Substantia nigra (tissue), 51 donors: ENCODE measurements at places on chromosomes 4 and X.

- DNase-seq: no peak
Observed at GRCh38 chr4:41678086-41678816, 70.3 kb downstream of the PHOX2B start.

GRCh38 chrX:118761939-118762707 lies 34.7 kb downstream of the IL13RA1 start:
- DNase-seq: no peak

- no peak for DNase-seq
Observed at GRCh38 chr4:337932-338758, 531 bp downstream of the ZNF141 start.

DNA sequence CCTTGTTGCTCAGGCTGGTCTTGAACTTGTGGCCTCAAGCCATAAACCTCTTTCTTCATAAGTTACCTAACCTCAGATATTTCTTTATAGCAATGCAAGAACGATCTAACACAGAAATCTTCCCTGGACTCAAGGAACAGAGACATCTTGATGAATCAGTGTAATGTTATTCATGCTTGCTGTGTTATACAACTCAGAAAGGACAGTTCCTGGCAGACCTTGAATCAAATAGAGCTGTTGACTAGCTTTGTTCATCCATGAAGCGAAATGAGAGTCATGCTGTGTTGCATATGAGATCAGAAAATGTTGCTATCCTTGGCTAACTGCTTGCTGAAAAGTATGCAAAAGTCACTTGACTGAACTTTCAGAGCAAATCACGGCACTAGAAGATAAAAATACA lies 72.6 kb upstream of the ARHGAP24 start:
- DNase-seq: no peak

DNA sequence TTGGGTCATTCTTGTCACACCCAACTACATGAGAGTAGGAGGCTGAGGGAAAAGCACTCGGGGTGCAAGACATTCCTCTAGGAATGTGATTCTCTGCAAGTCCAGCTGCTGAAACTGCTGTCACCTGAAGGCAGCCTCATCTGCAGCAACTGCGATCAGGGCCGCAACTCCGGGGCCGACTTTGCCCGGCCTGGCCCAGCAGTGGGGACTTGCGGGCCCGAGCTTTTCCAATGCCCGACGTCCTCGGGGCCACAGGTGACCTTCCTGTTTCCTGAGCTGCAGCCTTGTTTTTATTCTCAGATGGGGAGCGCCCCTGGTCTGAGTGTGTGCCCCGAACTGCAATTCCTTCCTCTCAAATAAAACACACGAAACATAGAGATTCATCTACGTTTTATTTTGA lies 104.7 kb upstream of the NKX1-1 start:
- DNase-seq: no peak

DNA sequence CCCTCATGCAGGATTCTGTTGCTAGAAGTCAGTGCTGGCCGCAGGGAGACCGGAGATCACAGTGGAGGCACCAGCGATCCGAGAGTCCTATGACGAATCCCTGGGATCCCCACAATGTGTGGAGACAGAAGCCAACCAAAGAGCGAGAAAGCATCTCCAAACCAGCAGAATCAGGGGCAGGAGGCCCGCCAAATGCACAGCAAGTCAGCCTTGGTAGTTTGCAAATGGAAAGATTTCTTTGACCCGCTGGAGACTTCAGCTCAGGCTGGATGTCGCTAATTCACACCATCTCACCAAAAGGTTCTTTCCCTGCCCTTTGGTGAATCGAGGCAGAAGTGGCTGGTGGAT lies 505 bp upstream of the PKD2 start:
- no peak for DNase-seq

DNA sequence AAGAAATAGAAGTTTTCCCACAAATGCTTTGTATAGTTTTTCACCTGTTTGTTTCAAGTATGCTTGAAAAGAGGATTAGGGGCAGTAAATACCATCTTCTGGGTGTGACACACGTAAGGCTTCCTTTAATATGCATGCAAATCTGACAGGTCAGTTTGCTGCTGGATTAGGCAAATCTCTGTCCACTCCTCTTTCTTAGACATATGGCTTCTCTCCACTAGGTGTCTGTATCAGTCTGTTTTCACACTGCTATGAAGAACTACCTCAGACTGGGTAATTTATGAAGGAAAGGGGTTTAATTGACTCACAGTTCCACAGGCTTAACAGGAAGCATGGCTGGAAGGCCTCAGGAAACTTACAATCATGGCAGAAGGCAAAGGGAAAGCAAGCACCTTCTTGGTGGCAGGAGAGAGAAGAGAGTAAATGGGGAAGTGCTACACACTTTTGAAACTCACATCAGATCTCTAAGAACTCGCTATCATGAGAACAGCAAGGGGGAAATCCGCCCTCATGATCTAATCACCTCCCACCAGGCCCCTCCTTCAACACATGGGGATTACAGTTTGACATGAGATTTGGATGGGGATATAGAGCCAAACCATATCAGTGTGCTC lies 66.9 kb downstream of the TAB3 start:
- no peak for DNase-seq

DNA sequence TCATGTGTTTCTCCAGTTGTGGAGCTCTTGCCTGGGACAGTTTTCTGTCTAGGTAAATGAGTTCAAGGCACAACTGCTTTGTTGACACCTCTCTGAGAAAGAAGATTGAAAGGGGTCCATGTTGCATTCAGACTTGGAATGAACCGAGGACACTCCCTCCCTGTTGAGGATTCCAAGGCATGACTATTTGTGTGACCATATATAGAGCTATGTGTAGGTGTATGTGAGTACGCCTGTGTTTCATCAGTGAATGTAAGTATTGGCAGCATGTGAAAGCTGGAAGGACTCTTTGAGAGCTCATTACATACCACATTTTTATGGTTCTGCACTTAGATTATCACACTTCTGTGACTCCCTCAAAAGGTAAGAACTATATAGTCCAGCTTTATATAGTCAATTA lies 3.4 kb downstream of the HEPH start:
- no peak for DNase-seq

DNA sequence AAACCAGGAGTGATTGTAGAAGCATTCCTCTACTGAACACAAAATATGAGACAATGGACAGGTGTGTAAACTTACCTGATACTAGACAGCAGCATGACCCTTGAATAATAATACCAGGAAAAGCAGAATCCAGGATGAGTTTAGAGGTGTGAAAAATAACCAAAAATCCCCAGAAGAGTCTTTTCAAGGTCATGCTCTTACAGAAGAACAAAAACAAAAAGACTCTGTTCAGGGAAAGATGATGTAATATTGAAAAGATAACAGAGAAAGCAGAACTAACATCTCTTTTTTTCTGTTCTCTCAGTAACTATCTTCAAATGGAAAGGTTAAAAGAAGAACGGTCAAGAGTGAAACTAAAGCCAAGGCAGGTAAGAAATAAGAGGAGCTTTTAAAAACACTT lies 14.0 kb upstream of the ARHGAP10 start:
- no peak for DNase-seq

- DNase-seq: peak; percentile 28
Observed at GRCh38 chr4:38062088-38062775, 102.0 kb downstream of the PTTG2 start.

GRCh38 chr4:150250293-150250997 lies 172.2 kb downstream of the DCLK2 start:
- no peak for DNase-seq

GRCh38 chr4:155450676-155451075 lies 73.9 kb upstream of the MAP9 start:
- DNase-seq: no peak

DNA sequence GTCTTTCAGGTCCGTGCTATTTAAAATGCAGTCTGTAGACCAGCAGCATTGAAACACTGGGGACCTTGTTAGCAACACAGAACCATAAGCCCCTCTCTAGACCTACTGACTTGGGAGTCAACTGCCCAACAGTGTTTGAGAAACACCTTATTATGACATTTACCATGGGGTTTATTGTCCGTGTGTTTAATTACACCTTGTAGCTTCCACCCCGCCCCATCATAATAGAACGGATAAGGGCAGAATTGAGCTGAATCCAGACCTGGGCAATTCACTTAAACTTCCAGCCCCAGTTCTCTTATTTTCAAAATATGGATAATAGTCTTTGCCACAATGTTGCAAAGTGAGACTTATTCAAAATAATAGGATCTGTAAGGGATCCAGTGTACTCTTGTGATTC lies 30.6 kb upstream of the CLNK start:
- no peak for DNase-seq

GRCh38 chr4:8330821-8331574 lies 61.4 kb downstream of the HTRA3 start:
- DNase-seq: peak; percentile 24

- DNase-seq: no peak
Observed at GRCh38 chrX:71118985-71119535, 664 bp downstream of the MED12 start.

DNA sequence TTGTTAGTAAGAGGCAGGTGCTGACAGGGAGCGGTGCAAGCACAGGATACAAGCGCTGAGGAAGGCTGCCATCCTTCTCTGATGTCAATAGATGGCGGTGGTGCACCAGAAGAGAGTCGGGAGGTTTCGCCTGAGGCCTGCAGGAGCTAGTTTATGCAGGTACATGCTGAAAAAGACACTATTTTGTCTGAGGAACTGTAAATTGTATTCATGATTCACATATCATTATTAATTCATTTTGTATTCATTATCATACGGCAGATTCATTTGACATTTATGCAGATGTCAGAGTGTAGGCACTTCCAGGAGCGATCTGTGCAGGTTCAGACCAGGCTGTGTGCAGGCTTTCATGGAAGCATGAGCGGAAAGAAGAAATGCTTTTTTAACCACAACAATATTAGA lies 824.0 kb downstream of the STIM2 start:
- DNase-seq: peak; percentile 6

GRCh38 chr4:162659716-162660115 lies 495.9 kb upstream of the FSTL5 start:
- DNase-seq: no peak

- no peak for DNase-seq
Observed at GRCh38 chr4:80336582-80336981, 1.1 kb downstream of the CFAP299 start.

GRCh38 chrX:30992381-30992904 lies 79.4 kb downstream of the FTHL17 start:
- DNase-seq: no peak

GRCh38 chrX:153522259-153522658 lies 4.8 kb downstream of the ATP2B3 start:
- DNase-seq: no peak

- DNase-seq: no peak
Observed at GRCh38 chr4:9146967-9147366, 23.2 kb upstream of the FAM90A26 start.

GRCh38 chr4:185142564-185142911 lies 528 bp upstream of the SLC25A4 start:
- no peak for DNase-seq

DNA sequence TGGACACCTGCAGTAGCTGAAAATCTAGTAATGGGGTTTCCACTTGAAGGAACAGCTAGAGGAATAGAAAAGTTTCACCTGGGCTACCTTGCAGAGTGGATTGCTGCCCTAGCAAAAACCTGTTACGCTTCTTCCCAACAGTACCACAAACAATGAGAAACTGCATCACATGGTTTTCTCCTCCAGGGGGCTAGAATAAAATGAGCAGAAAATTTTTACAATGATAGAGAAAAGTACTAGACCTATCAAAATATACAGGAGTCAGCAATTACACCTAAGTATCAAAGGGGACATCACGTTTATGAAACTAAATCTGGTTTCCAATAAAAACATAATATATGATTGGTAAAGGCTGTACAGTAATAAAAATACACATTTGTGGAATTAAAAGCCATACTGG lies 423.1 kb upstream of the PITX2 start:
- no peak for DNase-seq

- DNase-seq: no peak
Observed at GRCh38 chr4:76601791-76602190, 166.8 kb downstream of the SHROOM3 start.

- no peak for DNase-seq
Observed at GRCh38 chr4:30555775-30556174, 164.4 kb upstream of the PCDH7 start.

- DNase-seq: no peak
Observed at GRCh38 chr4:76035799-76036380, at the start of gene CXCL11. Gene CXCL11 (minus strand): TSS chr4:76036070. CDS start chr4:76035987, 83 bp downstream.

- peak; percentile 51 for DNase-seq
Observed at GRCh38 chr4:124713185-124713592, 657 bp upstream of the ANKRD50 start.

GRCh38 chrX:45846328-45846727 lies 645.7 kb upstream of the DIPK2B start:
- DNase-seq: no peak

DNA sequence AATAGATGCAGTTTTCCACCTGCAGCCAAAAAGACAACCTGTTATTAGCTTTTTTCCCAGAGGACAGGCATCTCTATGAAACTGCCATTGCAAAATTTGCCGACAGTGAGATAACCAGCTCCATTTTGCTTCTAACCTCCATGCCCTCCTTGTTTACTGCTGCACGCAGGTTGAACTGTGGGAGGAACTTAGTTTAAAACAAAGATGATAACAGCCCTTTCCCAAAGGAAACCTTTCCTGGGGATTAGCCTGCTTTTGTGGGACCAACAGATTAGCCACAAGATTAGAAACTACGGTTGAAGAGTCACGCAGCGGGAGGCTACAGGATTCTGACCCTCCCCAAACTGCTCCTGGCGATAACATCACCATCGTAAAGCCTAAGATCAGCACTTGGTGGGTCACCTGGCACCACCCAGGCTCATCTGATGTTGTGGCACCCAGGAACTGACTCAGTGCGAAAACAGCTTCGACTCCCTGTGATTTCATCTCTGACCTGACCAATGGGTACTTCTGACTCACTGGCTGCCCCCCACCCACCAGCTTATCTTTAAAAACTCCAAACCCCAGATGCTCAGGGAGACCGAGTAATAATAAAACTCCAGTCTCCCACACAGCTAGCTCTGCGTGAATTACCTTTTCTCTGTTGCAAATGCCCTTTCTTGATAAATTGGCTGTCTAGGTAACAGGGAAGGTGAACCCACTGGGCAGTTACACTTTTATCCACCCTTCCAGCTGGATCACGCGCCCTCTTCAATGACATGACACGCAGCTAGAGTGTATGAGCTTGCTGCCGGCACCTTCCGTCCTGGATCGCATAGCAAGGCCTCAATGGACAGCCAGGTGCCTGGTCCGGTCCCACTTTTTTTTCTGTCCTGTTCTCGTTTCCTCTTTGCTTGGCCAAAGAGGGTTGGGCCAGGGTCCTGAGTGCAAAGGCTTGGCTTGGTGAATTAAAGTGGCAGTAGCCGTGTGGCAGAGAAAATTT lies 27.2 kb downstream of the NOP14 start:
- no peak for DNase-seq

- DNase-seq: no peak
Observed at GRCh38 chr4:120005076-120005475, 61.6 kb downstream of the MAD2L1 start.

DNA sequence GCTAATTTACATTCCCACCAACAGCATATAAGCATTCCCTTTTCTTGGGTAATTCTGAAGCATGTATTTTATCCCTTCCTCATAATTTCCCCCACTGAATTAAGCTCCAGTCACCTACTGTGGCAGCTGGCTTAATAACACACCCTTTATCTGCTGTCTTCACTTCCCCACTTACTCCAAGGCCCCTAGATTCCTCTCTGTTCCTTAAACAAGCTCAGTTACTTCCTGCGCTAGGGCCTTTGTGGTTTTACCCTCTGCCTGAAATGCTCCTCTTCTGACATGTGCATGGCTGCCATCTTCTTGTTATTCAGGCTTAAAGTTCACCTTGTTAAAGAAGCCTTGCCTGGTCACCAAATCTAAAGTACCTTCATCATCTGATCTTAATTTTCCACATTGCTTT lies 47.2 kb upstream of the RPS6KA3 start:
- no peak for DNase-seq

GRCh38 chr4:47705326-47705981 lies 132.4 kb downstream of the CORIN start:
- DNase-seq: no peak

GRCh38 chr4:102503831-102504786 lies 3.0 kb downstream of the NFKB1 start:
- DNase-seq: no peak
